Stimulated activated CD8-positive, alpha-beta memory T cell treated with anti-CD3 and anti-CD28 coated beads, Interleukin-4, amount 100 ng/mL, for 4 hours (primary cell): ENCODE measurements at places on chromosomes 6 and 20.

GRCh38 chr6:111850295-111850937, 22.8 kb downstream of the FYN start:
- DNase-seq, result no peak

GRCh38 chr20:1618479-1618878, 1.3 kb downstream of the SIRPB1 start:
- no peak for DNase-seq

GRCh38 chr6:111477481-111477938, 5.5 kb downstream of the REV3L start:
- DNase-seq, result no peak

GRCh38 chr6:146896062-146896813, 297.5 kb downstream of the ADGB start:
- no peak for DNase-seq

DNA sequence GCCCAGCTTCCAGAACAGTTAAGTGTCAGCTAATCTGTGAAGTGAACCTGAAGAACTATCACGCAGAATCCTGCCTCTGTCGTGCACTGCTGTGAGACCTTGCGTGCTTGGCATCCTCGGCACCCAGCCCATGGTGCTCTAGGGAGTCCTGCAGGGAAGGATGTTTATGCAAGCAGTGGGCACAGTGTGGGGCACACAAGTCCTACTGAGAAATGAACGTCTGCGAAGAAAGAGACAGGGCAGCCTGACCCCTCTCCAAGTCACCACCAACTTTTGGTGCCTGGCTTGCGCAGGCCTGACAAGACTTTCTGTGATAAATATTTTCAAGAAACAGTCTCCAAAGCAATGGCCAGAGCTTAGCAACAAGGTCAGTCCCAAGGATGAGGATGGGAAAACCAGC, 68.0 kb downstream of the MYH7B start:
- no peak for DNase-seq
